Hematopoietic multipotent progenitor cell treated with erythropoietin and hydrocortisone succinate and interleukin-3 and kit ligand, for 17 days (in vitro differentiated cells): ENCODE measurements at places on chromosomes 2 and 18.
A peak's percentile ranks its signal among the peaks of the same experiment; 100 is the strongest.

DNA sequence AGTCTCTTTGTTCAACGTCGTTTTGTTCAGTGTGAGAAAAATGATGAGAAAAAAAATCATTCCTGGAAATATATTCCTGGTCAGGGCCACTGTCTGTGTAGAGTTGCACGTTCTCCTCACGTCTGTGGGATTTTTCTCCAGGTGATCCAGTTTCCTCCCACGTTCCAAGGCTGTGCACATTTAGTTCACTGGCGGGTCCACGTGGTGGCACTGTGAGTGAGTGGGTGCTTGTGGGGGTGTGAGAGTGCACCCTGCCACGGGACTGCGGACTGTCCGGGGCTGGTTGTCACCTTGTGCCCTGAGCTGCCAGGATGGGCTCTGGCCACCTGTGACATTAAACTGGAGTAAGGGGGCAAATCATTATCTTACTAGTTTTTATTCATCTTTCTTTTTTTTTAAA lies 30.3 kb upstream of the ACYP2 start:
- no peak for DNase-seq

DNA sequence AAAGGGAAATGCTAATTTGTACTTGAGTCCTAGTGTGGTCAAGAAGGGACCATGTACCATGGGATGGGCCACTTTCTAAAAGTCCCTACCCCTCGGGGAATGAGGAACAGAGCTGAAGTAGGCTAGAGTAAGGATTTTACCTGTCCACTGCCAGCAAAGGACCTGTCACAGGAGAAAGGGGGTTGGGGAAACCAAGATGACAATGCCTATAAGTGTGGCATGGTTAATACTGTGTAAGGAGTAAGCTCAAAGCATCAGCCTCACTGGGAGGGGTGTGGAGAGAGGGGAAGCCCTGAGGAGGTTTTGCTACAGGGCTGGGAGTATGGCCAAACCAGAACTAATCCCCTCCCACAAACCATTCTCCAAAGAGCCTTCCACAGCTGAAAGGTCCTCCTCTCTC lies 15.8 kb downstream of the GKN2 start:
- no peak for DNase-seq

DNA sequence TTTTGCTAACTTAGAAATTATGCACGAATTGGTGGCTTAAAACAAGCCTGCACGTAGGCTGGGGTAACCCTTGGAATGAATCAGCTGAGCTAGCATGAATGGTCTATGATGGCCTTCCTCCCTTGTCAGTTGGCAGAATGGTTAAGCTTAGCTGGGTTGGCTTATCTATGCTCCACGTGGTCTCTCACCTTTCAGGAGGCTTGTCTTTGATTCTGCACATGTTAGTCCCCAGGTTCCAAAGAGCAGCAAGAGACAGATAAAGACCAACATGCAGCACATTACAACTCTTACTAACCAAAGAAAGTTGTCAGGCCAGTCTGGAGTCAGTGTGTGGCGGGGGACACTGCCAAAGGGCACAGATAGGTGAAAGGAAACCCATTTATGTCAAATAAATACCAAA lies 700.9 kb upstream of the SYT4 start:
- no peak for DNase-seq

GRCh38 chr2:206189691-206190090 lies 30.0 kb downstream of the EEF1B2 start:
- DNase-seq, result no peak

DNA sequence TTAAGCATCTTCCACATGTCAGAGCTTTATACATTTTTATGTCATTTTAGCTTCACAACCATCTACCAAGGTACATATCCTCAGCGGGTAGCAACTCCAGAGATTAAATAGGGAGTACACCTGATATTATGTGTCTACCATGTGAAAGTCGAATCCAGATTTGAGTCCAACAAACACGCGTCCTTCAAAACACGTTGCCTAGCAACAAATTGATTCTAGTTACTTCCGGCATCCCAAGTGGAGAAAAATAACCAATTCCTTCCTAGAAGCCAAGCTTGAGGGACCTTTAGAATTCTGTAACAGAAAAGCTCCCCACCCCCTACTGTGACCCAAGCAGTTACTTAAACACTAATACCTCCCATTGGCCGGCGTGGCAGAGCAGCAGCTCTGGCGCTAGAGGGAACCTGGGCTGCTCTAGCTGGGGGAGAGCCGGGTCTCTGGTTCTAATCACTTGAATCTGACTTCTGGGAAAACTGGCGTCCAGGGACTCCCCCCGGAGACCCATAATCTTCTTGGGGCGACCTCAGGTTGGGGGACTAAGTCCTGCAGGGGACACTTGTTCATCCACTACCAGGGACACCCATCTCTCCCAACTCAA lies at the start of gene ERICH2:
ERICH2 (plus strand) TSS at position 371 of the 598 bp plus-strand sequence. CDS start 304 bp downstream, outside the sequence.
- no peak for DNase-seq

GRCh38 chr2:138455691-138456090 lies 45.9 kb upstream of the SPOPL start:
- no peak for DNase-seq

- DNase-seq, result no peak
These were observed 33.9 kb downstream of the ZAP70 start for GRCh38 chr2:97747285-97747684.

- DNase-seq, result no peak
These were observed 190.5 kb downstream of the LOXHD1 start for GRCh38 chr18:46466234-46467160.

- DNase-seq, result no peak
These were observed 37.8 kb upstream of the KCNF1 start for GRCh38 chr2:10873790-10874437.

DNA sequence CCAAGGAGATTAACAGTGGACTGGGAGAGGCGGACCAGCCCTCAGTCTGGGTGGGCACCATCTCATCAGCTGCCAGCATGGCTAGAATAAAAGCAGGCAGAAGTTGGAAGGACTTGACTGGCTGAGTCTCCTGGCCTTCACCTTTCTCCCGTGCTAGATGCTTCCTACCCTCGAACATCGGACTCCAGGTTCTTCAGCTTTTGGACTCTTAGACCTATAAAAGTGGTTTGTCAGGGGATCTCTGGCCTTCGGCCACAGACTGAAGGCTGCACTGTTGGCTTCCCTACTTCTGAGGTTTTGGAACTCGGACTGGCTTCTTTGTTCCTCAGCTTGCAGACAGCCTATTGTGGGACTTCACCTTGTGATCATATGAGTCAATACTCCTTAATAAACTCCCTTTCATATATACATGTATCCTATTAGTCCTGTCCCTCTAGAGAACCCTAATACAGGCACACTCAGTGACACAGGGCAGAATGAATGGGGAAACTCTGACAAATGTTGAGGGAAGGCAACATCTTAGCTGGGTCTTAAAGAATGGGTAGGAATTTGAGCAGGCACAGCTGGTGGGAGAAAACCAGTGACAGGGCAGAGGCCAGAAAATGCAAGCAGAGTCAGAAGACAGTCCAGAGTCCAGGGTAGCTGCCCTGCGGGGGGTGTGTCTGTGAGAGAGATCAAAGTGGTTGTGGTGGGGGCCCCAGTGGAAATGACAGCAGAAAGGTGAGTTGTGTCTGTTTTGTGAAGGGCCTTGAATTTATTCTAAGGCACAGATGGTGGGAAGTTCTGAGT lies 108.1 kb upstream of the CD302 start:
- no peak for DNase-seq

DNA sequence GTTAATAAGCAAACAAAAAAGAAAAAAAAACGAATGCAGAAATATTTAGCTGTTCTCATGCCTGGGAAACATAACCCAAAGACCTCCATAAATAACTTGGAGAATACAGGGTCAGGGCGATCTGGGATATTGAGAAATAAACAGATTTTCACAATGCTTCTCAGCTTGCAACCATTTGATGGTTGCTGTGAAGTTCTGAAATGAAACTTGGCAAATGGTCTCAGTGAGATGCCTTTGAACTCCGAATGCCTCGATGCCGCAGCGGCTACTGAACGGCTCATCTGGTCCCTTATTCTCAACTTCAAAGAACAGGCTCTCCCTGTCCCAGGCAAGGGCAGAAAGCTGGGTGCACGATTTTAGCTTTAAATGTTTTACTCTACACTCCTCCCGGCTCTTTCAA lies 78.1 kb downstream of the ZNF516 start:
- DNase-seq, result no peak

DNA sequence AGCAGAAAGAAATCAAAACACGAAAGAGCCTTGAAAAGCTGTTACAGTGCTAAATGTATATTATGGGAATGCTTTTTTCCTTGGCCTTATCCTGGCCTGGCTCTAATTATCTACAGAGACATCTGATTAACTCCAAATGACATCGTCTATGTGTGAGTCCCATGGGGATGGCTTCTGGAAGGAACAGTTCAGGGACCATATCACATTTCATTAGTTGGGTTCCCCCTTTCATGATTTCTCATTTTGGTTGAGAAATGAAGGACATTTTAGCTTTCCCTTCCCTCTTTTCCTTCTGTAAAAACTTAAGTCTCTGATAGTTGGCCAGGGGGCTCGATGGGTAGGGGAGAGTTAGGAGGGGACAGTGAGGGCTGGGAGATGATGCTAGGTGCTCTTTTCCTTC lies 116.7 kb downstream of the PRKCE start:
- no peak for DNase-seq

DNA sequence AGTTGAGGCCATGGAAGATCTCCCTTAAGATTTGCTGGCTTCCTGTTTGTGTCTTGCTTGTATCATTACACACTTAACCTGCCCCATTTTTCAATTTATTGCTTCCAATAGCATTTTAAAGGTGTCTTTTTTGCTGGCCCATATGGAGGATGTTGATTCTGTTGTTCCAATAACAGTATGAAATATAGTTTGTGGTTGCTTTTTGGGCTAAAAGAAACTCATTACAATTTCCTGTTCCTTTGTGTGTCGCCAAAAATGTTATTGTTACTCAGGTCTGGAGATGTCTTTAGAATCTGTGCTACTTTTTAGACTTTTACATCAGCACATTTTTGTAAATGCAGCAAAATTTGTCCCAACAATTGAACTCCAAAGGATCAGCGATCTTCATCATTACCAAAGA lies 234.0 kb upstream of the ITGA4 start:
- no peak for DNase-seq

DNA sequence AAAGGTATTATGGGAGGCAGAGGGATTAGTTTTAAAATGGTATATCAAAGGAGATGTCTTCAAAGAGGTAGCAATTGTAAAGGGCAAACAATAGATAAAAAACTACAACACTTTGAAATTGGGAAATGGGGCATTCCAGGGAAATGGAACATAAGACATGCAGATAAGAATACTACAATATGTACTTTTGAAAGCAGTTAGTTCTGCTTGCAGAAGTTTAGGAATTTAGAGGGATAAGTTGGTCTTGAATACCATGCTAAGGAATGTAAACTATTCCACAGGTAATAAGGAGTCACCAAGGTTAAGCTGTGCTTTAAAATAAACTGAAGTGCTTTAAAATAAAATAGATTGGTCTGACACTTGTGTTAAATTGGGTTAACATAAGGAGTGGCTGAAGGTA lies 571.7 kb upstream of the ACVR2A start:
- no peak for DNase-seq

DNA sequence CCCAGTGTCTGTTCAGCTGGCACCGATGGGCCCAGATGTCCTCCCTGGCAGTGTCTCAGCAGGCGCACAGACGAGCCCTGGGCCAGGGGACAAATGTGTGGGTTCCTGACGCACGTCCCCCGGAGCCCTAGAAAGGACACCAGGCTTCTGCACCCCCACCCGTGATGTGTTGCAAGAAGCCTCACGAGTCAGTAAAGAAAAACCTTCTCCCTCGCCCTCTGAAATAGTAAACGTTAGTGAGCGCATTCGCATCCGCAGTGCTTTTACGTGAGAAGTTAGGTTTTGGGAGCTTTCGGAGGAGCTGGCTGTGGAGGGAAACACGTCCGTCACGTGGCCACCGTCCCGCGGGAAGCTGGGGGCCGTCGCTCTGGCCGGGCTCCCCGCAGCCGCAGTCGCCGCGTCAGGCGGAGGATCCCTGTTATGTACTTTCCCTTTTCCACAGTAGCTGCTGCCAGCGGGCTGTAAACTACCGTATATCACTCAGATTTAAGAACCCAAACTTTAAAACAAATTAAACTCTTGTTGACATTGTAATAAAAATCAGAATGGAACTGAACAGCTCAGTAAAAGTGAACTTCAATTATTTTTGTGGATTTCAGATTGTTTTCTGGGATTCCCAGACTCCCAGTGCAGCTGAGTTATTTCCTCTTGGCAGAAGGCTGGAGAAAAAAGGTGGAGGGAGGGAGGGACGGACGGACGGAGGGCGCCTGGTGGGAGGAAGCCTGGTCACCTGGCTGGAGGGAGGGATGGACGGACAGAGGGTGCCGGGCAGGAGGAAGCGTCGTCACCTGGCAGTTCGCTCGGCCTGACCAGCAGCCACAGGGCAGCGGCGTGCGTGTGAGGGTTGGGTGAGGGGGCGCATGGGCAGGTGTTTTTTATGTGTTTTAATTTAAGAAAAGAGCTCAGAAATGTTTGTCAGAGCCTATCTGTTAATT lies 112.1 kb downstream of the NFATC1 start:
- DNase-seq, result peak; percentile 42

GRCh38 chr18:44837482-44838180 lies 156.9 kb downstream of the SETBP1 start:
- DNase-seq, result no peak

DNA sequence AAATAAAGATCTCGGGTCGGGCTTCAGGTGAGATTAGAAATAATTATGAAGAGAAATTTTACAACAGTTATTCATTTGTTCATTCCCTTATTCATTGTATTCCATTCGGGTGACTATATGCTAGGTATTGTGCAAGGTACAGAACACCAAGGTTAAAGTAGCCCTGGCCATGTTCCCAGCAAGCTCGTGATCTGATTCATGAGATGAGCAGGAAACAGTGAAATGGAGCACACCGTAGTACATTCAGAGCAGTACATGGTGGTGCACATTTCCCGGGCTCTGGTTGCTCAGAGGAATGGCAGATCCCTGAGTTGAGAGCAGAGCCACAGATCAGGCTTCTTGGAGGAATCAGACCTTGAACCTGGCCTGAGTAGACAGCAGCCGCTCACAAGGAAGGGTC lies 87.7 kb downstream of the PRKRA start:
- no peak for DNase-seq
